ENCODE measurements at places on chromosomes 12 and 14.
A peak's percentile ranks its signal among the peaks of the same experiment; 100 is the strongest.

GRCh38 chr12:100154474-100155247 lies 12.0 kb upstream of the BLTP3B start:
- DNase-seq: peak; percentile 55

DNA sequence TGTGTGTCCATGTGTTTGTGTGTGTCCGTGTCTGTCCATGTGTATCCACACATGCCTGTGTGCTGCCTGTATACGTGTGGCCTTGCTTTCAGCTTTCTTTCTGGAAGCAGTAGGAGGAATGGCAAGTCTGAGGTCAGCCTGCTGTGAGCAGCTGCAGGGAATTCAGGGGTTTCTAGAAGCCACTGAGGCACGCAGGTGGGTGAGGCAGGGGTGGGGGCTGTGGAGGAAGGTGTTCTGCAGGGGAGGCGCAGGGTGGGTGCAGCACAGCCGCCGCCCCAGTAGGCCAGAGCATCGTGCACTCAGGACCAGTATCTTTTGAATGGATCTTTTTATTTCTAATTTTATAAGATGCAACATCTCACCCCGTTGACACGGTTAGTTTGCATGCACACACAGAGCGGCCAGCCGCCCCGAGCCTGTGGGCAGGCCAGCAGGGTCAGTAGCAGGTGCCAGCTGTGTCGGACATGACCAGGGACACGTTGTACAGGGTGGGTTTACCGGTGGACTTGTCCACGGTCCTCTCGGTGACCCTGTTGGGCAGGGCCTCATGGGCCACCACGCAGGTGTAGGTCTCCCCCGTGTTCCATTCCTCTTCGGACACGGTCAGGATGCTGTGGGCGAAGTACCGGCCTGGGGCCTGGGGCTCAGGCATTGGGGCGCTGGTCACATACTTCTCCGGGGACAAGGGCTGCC lies 327.7 kb downstream of the TMEM121 start:
- DNase-seq: no peak

DNA sequence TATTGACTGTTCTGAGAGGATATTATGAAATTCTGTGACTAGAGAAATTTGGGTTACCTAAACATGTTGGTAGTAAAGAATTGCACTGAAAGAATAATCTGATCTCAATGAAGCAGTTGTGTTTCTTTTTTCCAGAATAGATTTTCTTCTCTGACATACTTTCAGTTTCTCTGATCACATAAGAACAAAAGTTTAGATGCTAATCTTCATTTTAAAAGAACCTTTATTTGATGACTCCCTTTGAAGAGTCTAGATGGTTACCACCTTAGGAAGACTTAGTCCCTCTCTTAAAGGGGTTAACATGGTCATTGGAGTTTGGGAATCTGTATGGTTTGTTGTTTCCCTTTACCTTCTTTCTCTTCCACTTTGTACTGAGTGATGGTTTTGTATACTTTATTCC lies 58.6 kb downstream of the MON2 start:
- DNase-seq: no peak

DNA sequence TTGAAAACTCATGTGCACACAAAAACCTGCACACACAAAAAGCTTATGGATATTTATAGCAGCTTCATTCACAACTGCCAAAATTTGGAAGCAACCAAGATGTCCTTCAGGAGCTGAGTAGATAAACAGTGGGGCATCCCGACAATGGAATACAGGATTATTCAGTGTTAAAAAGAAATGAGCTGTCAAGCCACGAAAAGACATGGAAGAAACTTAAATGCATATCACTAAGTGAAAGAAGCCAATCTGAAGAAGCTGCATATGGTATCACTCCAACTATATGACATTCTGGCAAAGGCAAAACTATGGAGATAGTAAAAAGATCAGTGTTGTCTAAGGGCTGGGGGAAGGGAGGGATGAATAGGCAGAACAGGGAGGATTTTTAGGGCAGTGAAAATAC lies 5.2 kb upstream of the TPCN1 start:
- no peak for DNase-seq

DNA sequence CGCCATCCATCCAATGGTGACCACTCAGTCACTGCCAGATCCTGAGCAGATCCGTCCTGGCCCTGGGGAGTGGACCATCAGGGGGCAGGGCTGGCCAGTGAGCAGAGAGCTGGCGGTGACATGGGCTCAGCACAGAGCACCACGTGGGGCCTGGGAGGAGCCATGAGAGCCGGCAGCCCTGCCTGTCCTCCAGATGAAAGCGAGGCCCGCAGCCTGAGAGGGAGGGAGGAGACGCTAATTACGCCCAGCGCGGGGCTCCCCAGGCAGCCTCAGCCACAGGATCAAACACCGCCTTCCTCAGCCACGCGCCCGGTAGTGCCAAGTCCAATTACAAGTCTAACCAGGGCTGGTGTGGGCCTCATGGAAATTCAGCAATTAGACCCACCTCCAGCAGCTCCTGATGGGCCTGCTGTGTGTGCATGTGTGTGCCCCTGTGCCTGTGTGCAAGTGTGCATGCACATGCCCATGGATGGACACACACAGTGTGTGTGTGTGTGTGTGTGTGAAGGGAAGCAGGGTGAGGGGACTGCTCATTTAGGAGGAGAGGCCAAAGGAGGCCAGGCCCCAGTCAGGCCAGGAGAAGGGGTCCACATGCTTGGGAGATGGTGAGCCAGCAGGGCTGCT lies 68.0 kb downstream of the KIF26A start:
- no peak for DNase-seq

DNA sequence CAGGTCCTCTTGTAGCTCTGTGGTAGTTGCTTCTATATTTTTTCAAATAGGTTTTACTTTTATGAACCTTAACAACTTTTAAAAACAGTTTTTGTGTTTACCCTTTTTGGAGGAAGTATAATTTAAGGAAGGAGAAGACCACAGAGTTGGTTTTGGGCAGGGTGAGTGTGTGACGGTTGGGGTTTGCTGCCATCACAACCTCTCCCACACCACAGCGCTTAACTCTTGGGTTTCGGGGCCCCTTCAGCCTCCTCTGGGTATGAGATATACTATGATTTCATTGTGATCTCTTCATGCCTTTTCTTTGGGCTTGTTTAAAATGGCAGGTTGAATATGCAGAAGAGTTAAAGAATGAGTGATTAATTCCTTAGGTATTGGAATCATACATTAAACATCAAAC lies 228.7 kb upstream of the CRY1 start:
- DNase-seq: no peak

DNA sequence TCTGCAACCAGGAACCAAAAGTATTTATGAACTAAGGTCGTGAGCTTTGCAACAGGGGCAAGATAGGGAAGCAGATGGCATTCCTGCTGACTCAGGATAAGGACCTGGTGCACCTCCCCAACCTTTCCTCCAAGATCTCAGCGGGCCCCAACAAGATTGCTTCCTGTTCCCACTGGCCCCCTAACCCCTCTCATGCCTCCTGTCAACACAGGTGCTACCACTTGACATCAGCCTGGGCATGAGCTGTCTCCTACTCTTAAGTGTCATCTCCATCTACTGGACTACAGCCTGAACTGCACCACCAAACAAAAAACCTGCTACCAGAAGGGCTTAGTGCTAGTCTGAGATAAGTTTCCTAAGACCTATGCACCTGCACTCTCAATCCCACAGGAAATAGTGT lies 32.7 kb downstream of the MED6 start:
- DNase-seq: no peak

DNA sequence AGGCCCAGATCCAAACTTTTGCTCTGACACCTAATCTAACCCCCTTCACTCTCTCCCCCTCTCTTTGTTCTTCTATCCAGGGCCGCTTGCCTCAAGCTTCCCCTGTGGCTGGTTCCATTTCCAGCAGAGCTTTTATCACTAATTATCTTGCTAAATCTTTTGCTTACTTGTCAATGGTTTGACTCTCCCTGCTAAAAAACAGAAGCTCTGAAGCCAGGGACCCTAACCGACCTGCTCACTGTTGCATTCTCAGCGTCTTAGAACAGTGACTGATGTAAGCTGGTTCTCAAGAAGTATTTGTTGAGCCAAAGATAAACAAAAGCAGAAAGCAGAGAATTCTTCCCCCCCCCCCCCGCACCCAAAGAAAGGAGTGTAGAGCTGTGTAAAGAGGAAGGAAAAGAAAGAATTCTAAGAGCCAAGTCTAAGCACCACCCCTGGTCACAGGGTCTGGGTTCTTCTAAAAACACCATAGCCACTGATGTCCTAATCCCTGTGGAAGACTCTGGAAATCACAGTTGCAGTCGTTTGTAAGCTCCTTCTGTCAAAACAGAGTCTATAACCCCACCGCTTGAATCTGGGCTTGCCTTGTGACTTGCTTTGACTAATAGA lies 385.8 kb downstream of the MED13L start:
- DNase-seq: no peak

DNA sequence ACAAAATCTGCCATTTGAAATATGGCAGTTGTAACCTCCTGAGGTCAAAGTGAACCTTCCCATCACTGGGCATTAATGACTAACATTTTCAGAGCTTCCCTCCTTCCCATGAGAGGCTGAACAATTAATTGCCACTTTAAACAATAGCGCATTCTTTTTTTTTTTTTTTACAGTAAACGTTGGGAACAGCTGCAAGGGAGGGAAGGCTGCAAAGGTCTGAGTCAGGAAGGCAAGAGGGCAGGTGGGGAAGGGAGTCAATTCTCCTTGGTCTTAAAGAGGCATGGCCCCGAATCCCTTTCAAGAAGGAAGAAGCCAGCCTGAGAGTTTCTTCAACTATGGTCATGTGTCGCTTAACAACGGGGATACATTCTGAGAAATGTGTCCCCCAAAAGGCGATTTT lies 41.0 kb upstream of the PLEKHG3 start:
- no peak for DNase-seq

- no peak for DNase-seq
Measured at GRCh38 chr12:55068416-55069010, 48.7 kb downstream of the NEUROD4 start.

DNA sequence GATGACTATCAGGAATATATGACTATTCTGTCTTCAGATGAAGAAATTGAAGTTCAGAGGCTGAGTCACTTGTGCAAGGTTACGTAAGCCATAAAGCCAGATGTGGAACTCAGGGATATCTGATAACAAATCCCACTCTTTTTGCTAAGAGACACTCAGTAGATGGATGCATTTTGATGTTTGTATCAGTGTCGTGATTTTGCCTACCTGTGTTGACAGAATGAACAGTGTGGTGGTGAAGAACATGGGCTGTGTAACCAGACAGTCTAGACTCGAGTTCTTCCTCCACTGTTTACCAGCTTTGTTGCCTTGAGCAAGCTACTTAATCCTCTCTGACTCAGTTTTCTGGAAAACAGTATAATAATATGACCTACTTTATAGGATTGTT lies 93.9 kb downstream of the DAAM1 start:
- DNase-seq: no peak

- DNase-seq: no peak
Measured at GRCh38 chr12:127459687-127460086, 807.3 kb upstream of the TMEM132C start.

- DNase-seq: no peak
Measured at GRCh38 chr12:65466911-65467310, 188.4 kb downstream of the MSRB3 start.

- no peak for DNase-seq
Measured at GRCh38 chr14:73843296-73843695, 8.3 kb upstream of the PTGR2 start.

DNA sequence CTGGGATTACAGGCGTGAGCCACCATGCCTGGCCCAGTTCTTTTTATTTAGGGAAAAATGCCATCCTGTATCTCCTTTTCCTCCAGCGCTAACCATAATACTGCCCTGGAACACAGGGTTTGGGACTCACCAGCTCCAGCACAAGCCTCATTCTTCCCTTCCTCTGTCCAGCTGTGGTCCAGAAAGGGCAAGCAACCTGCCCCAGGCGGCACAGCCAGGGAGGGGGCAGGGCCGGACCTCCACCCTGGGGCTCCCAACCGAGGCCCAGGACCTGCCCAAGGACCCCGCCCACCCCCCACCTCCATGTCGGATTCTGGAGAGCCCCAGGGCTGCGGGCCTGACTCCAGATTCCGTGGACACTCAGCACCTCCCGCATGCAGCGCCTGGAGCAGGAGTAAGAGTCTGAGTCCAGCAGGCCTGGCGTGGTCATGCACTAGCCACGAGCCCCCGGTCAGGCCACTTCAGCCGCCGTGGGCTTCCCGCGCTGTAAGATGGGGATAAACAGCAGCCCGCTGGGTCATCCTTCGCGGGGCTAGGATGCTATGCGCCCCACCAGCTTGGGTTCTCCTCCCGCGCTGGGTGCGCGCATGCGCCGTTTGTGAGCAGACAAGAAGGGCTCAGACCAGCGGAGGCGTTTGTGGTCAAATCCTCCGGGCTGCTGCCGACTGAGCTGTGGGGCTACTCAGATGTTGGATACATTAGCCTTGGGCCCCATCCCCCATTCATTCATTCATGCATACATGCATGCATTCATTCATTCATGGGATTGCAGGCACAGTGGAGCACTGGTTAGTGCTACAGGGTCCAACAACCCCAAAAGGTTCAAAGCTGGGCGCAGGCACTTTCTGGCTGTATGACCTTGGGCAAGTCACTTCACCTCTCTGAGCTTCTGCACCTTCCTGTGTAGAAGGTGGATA lies 16.3 kb downstream of the TMEM119 start:
- DNase-seq: no peak

DNA sequence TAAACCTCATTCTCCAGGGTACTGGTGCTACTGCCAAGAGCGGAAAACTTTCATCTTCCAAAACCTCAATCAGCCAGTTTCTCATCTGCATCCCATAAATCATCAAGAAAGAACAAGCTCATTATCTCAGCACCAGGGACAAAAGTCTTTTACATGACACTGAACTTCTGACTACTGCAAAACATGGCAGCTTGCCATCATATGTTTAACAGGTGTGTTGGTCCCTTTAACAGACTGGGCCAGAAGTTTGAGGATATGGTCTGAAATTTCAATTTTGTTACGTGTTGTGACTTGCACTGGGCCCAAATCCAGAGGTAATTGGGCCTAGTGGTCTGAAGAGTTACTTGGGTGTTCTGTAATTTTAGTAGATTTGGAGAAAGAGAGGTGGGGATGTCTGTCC lies 305.4 kb upstream of the SEL1L start:
- no peak for DNase-seq

- DNase-seq: no peak
Measured at GRCh38 chr12:110846615-110847566, at the start of gene CCDC63. CCDC63 (plus strand) TSS chr12:110846987; CDS start chr12:110852955, 5,968 bp downstream.

DNA sequence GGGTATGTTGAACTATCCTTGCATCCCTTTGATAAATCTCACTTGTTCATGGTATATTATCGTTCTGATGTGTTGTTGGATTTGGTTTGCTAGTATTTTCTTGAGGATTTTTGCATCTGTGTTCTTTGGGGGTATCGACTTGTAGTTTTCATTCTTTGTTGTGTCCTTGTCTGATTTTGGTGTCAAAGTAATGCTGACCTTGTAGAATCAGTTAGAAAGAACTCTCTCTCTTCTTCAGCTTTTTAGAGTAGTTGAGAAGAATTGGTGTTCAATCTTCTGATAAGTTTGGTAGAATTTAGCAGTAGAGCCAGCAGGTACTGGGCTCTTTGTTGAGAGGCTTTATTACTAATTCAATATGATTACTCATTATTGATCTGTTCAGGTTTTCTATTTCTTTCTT lies 707.2 kb upstream of the LRFN5 start:
- no peak for DNase-seq

GRCh38 chr12:124800506-124800905 lies 63.2 kb downstream of the SCARB1 start:
- no peak for DNase-seq

GRCh38 chr14:21070610-21071224 lies 613 bp downstream of the ARHGEF40 start:
- no peak for DNase-seq

Measured in activated T-helper 9 cell treated with anti-CD3 and anti-CD28 coated beads, Interleukin-2, amount 50 U/mL, for 16 hours (primary cell).